ENCODE measurements at places on chromosomes 2 and 18. TPM values are rescaled to one million over a fixed set of nuclear protein-coding genes. Genes with fewer than 3 reads are reported as not detected.

DNA sequence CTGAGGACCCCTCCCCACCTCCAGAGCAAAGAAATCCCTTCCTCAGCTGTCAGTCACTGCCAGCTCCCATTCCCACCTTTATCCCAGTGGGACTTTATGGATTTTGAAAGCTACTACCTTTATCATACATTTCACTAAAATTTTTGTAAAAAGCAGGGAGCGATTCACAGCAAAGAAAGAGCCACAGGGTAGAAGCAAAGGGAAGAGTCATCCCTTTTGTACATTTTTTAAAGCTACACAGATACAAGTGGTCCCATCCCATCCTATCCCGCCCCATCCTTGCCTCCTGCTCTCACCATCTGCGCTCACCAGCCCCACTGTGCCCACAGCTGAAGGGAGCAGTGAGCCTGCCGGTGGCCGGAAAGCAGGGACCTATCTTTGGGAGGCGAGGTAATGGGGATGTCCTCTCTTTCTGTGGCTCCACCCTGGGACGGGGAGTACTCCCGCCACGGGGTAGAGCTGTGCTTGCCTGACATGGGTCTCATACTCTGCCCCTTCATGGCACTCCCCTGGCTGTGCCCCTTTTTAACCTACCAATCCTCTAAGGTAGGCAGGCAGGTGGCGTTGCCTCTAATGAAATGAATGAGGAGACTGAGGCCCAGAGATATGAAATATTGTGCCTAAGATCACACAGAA lies 13.2 kb downstream of the SH2D6 start:
- no peak for DNase-seq

Gene CTAGE1
- total RNA-seq: not detected

GRCh38 chr2:26567534-26567933 lies 73.6 kb downstream of the CIB4 start:
- DNase-seq: no peak

- DNase-seq: no peak
These were observed 74.5 kb downstream of the SPATS2L start for GRCh38 chr2:200380833-200381542.

Gene IL1B
- total RNA-seq: not detected

DNA sequence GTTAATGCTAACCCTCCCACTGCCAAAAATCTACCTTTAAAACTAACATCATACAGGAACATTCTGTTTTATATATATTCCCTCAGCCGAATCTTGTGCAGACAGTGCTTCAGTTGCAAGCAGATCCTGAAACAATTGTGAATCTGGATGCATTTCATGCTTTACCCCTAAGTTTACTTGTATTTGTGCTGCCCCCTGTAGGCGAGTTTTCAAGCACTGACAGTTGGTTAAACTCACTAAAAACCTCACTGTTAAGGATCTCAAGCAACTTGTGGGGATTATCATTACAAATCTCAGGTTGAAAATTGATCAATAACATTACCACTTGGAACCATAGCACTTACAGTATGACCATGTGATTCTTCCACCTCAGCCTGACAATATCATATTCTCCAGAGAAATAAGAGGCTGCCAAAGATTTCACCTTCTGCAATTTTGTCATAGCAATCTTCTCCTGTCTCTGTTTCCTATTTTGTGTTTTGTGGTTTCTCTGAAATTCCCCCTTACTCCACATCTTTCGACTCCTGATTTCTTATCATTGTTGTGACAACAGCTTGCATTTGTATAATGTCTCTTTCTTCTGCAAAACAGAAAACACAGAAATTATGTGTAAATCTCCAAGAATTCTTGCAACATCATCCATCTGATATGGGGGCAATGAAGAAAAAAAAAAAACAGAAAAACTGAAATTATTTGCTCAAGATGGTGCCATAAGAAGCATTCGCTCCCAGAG lies 354.6 kb upstream of the SETBP1 start:
- DNase-seq: peak; percentile 87

Gene ARHGAP25
- 5.8 TPM for total RNA-seq

Gene LIMS4
- total RNA-seq: not detected

DNA sequence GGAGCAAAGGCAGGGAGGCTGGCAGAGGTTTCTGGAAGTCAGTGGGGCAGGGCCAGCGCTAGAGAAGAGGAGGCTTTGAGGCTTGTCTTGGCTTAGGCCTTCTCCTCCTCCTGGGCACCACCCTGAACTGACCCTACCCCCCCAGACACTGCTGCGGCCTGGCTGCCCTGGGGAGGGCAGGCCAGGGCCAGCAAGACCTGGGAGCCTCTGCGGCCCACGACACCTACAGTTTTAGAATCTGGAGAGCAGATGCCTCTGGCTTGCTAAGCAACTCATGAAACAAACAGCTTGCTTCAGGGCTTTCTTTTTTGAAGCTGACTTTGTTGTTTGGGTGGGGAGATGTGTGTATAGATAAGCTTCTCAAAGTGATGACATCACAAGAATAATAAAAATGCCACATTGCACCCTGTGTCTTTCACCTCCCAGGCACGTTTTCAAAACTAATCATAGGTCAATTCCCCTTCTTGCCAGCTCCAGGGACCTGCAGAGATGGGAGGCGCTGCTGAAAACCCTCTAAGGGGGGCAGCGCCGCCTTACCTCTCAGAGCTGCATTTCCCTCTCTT lies 46.2 kb upstream of the SMAD7 start:
- DNase-seq: no peak

GRCh38 chr2:8178911-8179310 lies 502.9 kb upstream of the ID2 start:
- no peak for DNase-seq

GRCh38 chr2:112773556-112773955 lies 9.1 kb upstream of the CKAP2L start:
- no peak for DNase-seq

DNA sequence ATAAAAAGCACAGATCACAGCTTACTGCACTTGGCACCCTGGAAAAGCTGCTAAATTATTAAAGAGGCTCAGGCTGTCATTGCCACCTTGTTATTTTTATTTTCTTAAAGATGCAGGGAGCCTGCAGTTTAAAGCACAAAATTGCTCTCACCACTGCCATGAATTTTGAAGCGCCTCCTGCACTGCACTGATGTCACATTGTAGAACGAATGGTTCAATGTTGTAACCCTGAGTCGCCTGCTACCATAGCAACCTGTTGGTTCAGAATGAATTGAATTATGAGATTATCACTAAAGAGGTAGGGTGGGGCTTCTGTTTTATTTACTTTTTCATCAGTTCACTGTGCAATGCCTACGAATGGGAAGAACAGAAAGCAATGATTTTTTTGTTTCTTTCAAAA lies 16.5 kb downstream of the SCG2 start:
- DNase-seq: no peak

Gene SAP130
- total RNA-seq: 19.8 TPM

Gene COL4A4
- 0.60 TPM for total RNA-seq

- DNase-seq: no peak
These were observed 25.1 kb upstream of the SOS1 start for GRCh38 chr2:39145906-39146421.

DNA sequence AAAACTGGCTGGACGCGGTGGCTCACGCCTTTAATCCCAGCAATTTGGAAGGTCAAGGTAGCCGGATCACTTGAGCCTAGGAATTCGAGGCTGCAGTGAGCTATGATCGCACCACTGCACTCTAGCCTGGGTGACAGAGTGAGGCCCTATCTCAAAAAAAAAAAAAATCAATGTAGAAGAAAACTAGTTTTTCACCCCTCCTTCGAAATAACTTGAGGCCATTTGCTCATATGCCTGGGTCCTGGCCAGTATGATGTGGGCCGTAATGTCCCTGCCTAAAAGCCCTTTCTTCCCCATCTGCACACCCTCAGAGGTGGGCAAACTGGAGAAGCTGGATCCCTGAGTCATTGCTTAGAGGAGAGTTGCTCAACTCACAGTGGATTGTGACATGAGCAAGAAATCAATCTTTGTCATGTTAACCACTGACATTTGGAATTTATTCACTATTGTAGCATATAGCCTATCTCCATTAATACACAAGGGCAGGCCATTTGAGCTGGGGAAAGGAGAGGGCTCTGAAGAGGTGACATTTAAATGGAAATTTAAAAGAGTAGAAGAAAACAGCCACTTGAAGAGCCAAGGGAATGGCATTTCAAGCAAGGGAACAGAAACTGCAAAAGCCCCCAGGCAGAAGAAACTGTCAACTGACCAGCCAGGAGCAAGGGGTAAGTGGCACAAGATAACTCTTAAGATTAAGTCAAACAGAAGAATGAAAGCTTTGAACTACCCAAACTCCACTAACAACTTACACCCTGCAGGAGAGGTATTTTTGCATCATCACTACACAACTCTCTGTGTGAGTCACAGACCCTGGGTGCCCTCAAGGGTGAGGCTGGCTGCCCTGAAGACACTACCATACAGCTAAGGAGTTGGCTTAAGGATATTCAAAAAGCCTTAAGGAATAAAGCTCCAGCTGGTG lies 7.6 kb upstream of the METTL21A start:
- DNase-seq: no peak

GRCh38 chr2:23414871-23415270 lies 29.9 kb downstream of the KLHL29 start:
- DNase-seq: peak; percentile 32

Gene MOCOS
- total RNA-seq: 1.1 TPM

- DNase-seq: no peak
These were observed 22.2 kb upstream of the TMEM87B start for GRCh38 chr2:112032689-112033465.

DNA sequence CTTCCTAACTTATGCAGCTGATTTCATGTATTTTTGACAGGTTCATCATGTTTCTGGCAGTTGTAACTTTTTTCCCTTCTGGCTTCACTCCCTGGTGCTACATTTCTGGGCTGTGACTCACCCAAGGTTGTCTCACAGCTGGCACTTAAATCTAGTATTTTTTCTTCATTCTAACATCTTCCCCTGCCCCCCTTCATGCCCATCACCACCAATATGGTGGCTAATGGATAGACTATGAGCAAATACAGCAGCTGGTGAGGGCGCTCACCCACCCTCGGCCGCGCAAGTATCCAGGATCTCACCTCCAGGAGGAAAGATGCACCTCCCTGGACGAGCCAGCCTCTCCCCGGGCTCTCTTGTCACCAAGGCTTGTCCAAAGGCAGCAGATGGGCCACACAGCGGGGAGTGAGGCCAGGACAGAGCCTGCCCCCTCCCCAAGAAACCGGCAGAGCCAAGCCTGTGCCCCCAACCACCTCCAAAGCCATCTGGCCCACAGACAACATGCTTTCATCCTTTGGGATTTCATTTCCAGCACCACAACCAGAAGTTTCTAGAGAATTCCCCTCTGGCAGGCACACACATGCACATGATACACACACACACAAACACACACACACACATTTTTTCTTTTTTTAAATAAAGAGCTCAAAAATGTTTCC lies 39.1 kb downstream of the ATOH8 start:
- DNase-seq: no peak

- peak; percentile 18 for DNase-seq
These were observed 19.4 kb downstream of the SFTPB start for GRCh38 chr2:85648619-85649018.

- no peak for DNase-seq
These were observed 23.4 kb downstream of the MYO1B start for GRCh38 chr2:191268596-191268995.

DNA sequence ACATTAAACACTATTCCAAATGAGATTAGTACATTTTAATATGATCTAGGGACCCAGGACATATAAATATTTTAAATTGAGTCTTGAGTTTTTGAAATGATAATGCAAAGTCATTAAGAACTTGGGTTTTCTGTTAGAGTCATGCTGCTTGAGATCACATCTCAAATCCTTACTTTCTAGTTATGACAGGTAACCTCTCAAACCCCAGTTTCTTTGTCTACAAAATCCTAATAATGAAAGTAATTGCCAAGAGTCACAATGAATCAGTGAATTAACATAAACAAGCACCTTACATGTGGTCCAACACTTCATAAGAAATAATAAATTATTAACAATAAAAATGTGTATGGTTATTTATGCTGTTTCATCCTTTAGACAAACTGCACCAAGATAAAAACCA lies 607.6 kb downstream of the LRP1B start:
- no peak for DNase-seq

DNA sequence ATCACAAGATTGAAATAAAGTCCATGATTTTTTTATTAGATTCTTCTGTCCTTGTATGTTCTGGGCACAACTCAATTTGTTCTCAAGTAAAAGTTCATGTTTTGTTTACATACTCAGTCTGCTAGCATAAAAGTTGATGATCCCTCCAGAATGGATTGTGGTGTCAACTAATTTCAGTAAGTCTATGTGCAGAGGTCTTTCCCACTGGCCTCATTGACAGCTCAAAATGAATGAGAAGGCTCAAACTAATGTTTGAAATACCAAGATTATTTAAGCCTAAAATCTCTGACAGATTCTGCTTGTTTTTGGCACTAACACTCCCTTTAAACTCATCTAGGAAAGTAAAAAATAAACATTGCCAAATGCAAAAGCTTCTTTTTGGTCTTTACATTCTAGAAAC lies 561.2 kb upstream of the CNTNAP5 start:
- DNase-seq: no peak

DNA sequence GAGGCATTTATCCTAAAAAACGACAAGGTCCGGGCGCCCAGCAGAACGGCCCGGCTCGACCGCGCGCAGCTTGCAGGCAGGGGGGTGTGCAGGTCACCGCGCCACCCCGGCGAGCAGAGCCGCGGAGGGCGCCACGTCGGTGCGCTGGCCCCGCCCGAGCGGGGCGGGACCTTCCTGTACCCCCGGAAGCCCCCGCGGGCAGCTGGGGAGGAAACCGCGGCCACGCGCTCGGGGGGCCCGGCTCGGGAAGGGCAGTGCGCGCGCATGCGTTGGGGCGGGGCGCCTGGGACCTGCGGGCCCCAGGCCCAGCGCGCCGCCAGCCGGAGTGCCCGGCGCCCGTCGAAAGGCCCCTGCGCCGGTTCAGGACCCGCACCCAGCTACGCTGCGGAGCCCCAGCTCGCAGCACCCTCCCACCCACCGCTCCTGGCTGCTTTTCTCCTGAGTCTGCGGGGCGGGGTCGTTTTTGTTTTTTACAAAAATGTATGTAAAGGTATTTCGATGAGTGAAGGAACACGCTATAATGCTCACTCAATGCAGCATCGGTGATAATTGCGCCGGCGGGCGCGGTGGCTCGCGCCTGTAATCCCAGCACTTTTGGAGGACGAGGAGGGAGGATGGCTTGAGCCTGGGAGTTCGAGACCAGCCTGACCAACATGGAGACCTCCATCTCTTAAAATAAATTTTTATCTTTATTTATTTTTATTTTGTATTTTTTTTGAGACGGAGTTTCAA lies 47.7 kb upstream of the POMC start:
- peak; percentile 86 for DNase-seq

Data from neural progenitor cell (in vitro differentiated cells).